ENCODE measurements at places on chromosomes 4 and X.

- DNase-seq: no peak
These were observed 10.7 kb upstream of the FNIP2 start for GRCh38 chr4:158758142-158758541.

DNA sequence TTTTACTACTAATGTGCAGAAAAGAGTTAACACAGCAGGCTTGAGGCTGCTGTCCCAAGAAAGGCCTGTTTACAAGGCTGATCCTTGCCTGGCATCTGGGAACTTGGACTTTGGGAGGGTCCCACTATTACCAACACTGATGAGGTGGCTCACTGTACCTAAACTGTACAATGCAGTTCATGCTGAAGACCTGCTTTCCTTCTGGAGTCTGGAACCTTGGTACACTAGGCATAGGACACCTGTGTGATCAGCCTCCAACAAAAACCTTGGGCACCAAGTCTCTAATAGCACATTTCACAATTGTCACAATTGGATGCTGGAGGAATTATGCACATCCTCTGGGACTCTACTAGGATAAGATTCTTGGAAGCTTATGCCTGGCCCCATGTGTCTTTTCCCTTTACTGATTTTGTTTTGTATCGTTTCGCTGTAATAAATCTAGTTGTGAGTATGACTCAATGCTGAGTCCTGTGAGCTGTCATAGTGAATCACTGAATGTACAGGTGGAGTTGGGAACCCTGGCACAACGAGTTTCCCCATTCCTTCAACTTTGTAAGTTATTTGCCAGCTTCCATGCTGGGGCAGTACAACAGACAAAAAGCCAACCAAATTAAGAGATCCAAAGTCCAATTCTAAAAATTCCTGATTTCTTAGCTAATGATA is 45.9 kb downstream of the TEC start:
- DNase-seq: no peak

DNA sequence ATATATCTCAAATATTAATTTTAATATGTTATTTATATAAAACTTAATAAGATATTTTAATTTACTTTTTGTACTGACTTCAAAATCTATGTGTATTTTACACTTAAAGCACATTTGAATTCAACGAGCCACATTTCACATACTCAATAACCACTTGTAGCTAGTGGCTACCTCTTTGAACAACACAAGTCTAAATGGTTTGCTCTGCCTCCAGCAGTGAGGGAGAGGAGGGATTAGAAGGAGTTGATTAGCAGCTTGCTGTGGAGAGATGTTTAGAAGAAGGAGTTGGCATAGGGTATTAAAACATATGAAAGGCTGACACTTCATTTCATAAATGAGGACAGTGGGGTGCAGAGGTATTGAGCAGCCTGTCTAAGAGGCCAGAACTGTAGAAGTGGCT is 124.0 kb downstream of the ARHGAP24 start:
- DNase-seq: no peak

DNA sequence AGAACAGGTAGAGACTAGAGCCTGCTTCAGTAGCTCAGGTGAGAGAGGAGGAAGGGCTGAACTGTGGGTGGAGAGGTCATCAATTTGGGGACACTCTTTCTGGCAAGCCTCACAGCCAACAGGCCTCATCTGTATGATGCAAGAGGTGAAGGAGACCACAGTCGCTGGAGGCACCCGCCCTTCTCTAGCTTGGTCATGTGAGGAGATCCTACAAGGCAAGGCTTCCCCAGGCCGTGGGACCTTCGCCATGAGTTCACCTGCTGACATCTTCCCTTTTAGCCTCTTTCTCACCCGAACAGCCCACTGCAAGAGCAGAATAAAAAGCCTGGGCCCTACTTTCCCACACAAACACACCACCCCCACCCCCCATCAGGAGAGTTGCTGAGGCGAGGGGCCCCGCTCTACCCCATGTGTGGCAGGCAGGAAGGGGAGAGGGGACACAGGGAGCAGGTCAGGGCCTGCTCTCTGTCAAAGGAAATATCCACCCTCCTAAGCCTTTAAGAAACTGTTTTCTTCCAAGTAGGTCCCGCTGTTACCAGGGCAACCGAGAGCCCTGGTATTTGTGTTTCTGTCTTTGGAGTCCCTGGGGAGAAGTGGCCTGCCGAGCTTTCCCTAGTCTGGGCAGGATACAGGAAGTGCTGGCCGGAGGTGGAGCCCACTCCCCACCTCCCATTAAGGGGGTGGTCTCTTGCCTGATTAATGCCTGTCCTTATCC is 8.1 kb downstream of the RTL5 start:
- no peak for DNase-seq

GRCh38 chr4:56981795-56982201 is 3.1 kb downstream of the POLR2B start:
- no peak for DNase-seq

DNA sequence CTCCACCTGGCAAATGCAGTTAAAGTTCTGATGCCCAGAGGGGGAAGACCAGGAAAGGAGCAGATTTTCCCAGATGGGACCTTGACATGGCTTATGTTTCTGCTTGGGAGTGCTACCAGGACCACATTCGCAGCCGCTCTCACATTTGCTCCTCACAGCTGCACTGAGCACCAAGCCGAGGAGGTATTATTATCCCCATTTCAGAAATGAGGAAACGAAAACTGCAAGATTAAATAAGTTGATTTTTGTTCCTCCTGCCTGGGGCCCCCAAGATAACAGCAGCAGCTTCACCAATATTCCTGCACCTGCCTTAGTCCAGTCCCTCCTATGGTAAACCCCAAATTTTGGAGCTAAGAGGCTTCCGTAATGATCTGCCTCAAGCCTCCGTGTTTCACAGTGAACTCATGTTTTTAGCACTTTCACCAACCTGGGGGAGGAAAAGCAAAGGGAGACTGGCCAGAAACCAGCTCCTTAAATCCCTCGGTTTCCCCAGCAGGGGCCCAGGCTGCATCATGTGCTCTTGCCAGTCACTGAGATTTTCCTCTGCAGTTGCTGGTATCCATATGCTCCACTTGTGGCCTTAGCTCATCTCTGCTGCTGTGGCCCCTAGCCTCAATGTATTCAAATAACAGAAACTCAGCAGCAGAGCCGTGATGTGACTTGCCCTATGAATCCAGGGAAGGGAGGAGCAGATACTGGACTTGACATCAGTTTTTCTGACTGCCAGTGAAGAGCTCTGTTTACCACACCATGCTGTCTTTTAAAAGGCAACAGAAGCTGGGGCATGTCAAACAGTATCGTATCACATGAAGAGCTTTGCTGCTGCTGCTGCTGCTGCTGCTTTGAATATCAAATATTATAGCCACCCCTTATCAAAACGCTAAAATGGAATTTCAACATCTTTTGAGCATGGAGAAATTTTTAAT is 95.5 kb upstream of the KLHL13 start:
- DNase-seq: no peak

GRCh38 chr4:93018806-93019205 is 715.0 kb downstream of the GRID2 start:
- no peak for DNase-seq

DNA sequence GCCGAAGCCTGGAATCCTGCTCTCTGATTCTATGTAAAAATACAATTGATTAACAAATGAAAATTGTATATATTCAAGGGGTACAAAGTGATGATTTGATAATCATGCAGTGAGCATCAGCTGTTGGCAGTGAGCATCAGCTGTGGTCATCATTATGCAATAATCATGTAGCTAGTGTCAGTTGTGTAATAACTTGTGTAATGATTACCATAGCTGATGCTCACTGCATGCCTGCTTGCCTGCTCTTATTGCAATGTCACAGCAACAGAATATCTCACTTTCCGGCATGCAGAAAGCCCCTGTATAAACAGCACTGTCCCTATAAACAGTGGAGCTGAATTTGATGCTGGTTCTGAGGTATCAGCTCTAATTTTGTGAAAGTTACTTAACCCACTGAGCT is 46.8 kb downstream of the SULT1B1 start:
- no peak for DNase-seq

DNA sequence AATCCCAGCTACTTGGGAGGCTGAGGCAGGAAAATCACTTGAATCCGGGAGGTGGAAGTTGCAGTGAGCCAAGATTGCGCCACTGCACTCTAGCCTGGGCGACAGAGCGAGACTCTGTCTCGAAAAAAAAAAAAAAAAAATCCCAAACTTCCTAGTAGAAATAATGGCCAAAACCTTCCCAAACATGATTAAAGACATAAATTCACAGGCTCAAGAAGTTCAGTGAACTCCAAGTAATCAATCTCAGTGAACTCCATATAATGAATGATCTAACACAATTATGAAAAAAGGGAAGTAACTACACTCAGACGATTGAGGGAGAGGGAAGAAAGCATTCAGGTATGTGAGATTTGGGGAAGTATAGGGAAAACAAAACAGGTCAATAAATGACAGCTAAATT is 6.5 kb downstream of the FUNDC1 start:
- DNase-seq: no peak

- no peak for DNase-seq
These were observed 36.0 kb downstream of the SORBS2 start for GRCh38 chr4:185775792-185776555.

- no peak for DNase-seq
These were observed 296.2 kb upstream of the FAT1 start for GRCh38 chr4:187019896-187020295.

GRCh38 chrX:56233682-56234081 is 1.5 kb downstream of the KLF8 start:
- peak; percentile 11 for DNase-seq

DNA sequence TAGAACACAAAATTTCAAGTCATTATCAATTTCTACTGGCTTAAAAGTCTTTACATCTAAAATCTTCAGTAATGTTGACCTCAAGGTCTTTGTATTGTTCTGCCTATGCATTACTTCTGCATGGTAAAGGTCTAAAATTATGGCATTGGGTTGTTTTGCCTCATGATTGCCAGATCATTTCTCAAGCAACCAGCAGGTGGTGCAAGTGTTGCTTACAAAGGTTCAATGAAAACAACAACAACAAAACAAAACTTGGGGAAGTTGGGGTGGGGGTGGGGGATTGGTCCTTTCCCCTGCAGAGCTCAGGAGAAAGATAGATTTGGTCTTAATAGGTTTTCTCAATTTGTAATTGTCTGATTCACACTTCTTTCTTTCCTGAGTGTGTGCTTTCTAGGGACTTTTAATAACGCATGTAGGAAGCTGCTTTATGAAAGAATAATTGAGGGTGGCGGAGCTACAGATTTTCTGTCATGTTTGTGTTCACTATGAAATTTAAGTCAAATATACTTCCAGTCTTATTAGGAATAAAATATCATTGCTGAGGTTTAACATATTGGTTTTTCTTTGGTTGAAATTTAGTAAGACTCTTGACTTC is 145.1 kb downstream of the COL4A5 start:
- no peak for DNase-seq

DNA sequence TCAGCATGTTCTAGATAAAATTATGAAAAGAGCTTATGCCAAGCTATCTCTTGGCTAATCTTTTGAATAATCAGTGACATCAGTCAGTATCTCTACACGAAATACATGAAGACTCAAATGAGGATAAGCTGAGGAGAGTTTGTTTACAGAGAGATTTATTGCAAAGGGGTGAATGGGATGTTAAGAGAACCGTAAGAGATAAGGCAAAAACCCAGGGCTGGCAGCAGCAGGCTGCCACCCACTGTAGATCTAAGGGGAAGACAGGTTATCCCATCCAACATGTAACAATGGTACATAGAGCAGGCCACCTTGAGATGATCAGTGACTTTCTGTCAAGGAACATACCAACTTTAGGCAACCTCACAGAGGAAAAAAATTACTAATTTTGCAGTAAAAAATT is 432.1 kb upstream of the NR3C2 start:
- DNase-seq: no peak

GRCh38 chrX:31123335-31123734 is 51.5 kb upstream of the FTHL17 start:
- no peak for DNase-seq

- no peak for DNase-seq
These were observed 92.1 kb downstream of the STK32B start for GRCh38 chr4:5143306-5143861.

DNA sequence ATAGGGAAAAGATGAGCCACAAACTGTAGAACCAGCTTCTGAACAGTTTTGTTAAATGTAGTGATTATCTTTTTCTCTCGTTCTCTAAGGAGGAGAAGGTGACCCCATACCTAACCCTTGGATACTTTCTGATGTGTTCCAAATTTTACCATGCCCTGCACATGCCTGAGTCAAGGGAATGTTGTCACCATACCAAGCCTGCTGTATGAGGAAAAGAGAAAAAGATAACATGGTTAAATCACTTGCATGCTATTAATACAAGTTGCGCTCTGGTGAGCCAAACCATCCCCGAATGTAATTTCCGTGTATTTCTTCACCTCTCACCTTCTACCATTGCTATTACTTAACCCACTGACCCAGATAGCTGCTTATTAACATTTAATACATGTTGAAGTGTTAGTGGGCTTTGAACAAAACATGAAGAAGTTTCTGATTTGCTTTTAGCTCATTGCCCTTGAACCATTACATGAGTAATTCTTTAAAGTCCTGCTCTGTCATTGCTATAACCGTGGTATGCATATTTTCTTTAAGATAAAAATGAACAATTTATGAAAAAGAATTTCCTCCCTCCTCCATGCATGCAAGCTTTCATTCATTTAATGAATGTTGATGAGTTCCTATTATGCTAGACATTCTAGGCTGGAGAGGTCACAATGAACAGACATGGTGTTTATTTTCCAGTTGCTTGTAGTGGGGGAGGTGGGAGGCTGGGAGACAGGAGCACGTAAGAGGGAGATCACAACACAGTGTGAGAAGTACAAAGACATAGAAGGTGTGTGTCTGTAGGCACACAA is 13.6 kb upstream of the KIT start:
- no peak for DNase-seq

DNA sequence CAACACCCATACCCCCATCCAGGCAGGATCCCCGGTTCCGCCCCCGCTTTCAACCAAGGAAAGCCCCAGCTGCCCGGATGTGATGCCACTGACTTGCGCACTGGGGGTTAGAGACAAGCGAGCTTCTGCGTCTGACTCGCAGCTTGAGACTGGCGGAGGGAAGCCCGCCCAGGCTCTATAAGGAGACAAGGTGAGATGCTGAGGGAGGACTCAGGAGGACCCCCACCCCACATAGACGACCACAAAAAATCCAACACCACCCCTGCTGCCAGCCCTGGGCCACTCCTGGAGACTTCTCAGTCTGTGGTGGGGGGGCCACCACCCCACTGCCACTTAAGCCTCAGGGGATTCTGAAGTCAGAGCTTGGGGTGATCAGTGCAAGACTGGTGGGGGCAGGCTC is at the start of gene MAGEA4:
Gene MAGEA4, plus strand, starts transcription at position 110 of the 400 bp plus-strand sequence. CDS start 10,776 bp downstream, outside the sequence.
- no peak for DNase-seq

GRCh38 chr4:167779280-167779679 is 313.1 kb upstream of the ANXA10 start:
- no peak for DNase-seq
